ENCODE measurements at places on chromosomes 2 and 18.

- no peaks in the 10 kb centered on the region for H3K27me3 ChIP-seq
- H3K4me1 ChIP-seq: no peaks in the 10 kb centered on the region
Observed at GRCh38 chr2:34332813-34333212, 733.7 kb upstream of the FAM98A start.

- no peaks in the 10 kb centered on the region for H3K27me3 ChIP-seq
- H3K4me3 ChIP-seq: peak overlapping the region; percentile 25
- peaks cover 46% of the 10 kb centered on the region for H3K4me1 ChIP-seq
- H3K27ac ChIP-seq: peak overlapping the region; percentile 84
- DNase-seq: peak; percentile 87
- H3K36me3 ChIP-seq: no peaks in the 10 kb centered on the region
Observed at GRCh38 chr2:236086971-236087465, 81.2 kb downstream of the GBX2 start.

- no peaks in the 10 kb centered on the region for H3K36me3 ChIP-seq
- no peaks in the 10 kb centered on the region for H3K27me3 ChIP-seq
- no peaks in the 10 kb centered on the region for H3K4me1 ChIP-seq
- no peak for DNase-seq
- no peak overlapping the region for H3K27ac ChIP-seq
Observed at GRCh38 chr2:69535817-69536241, 98.6 kb upstream of the NFU1 start.

- no peaks in the 10 kb centered on the region for H3K4me1 ChIP-seq
- DNase-seq: no peak
- H3K4me3 ChIP-seq: no peak overlapping the region
- no peak overlapping the region for H3K27ac ChIP-seq
- H3K27me3 ChIP-seq: no peaks in the 10 kb centered on the region
Observed at GRCh38 chr2:74702001-74702715, 48.1 kb downstream of the SEMA4F start.

DNA sequence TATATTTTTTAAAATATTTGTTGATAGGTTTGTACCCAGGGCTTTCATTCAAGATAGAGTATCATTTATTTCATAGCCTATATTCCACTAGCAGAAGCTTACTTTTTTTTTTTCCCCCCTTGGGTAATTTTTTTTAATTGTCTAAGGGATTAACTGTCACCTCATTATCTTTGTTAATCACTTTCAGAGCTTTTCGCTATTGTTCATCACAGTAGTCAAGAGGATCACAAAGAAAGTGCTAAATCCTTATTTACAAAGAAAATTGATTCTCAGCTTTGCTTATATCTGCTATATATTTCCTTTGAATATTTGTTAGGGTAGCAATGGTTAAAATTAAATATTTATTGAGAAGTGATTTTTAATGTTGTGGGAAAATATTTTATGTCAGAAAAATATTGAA lies 59.0 kb downstream of the CAMKMT start:
- H3K27me3 ChIP-seq: no peaks in the 10 kb centered on the region
- peak; percentile 67 for DNase-seq
- H3K4me1 ChIP-seq: peaks cover 29% of the 10 kb centered on the region
- no peak overlapping the region for H3K4me3 ChIP-seq

- H3K4me1 ChIP-seq: no peaks in the 10 kb centered on the region
- no peak overlapping the region for H3K27ac ChIP-seq
- DNase-seq: no peak
- H3K4me3 ChIP-seq: no peak overlapping the region
- H3K27me3 ChIP-seq: no peaks in the 10 kb centered on the region
Observed at GRCh38 chr2:71103809-71104208, 26.2 kb downstream of the MCEE start.

DNA sequence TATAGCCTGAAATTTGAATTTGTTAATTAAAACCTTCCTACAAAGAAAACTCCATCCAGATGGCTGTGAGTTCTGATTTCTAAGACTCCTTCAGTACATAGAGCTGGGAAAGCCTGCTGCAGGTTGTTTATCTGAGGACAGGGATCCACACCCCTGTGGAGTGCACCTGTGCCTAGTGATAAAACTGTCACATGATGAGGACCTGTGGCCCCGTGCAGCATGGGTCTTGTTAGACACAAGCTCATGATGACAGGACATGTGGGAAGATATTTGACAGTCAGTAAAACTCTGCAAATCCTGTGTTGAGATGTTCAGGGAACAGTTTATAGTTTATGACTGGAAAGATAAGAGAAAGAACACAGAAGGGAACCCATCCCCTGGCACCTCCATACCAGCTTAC lies 133.2 kb upstream of the TMEM18 start:
- no peak for DNase-seq
- H3K4me3 ChIP-seq: no peak overlapping the region
- no peak overlapping the region for H3K27ac ChIP-seq

- no peaks in the 10 kb centered on the region for H3K4me1 ChIP-seq
- H3K36me3 ChIP-seq: no peaks in the 10 kb centered on the region
- no peak overlapping the region for H3K4me3 ChIP-seq
Observed at GRCh38 chr2:58035352-58035751, 11.3 kb upstream of the VRK2 start.

DNA sequence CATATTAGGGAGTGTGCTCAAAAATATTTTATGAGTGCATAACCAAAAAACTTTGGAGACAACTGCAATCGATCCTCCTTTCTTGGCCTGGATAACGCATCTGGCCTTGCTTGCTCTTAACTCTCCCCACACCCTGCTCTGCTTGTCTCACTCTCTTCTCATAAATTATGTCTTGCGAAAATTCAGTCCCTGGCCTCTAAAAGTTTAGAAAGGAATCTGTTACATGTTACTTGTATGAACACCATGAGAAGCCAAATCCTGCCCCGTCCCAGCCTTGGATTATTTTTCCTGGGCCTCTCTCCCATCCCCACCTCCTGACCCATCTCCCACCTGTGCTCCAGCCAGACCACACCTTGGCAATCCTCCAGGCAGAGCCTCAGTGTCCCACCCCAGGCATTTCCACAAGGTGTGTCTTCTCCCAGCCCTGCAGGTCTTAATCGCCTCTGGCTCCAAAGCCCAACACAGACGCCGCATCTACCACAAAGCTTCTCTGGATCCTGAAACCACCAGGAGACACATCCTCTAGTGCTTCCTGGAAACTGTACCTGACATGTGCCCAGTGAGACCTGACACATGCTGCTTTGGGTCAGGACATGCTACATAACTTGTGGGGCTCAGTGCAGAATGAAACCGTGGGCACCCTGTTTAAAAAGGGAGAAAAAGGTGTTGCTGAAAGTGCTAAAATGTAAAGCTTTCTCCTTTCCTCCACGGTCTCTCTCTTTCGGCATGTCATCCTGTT lies 99.6 kb upstream of the ST3GAL5 start:
- no peaks in the 10 kb centered on the region for H3K36me3 ChIP-seq
- DNase-seq: no peak
- no peaks in the 10 kb centered on the region for H3K27me3 ChIP-seq
- no peak overlapping the region for H3K27ac ChIP-seq
- H3K4me1 ChIP-seq: no peaks in the 10 kb centered on the region

DNA sequence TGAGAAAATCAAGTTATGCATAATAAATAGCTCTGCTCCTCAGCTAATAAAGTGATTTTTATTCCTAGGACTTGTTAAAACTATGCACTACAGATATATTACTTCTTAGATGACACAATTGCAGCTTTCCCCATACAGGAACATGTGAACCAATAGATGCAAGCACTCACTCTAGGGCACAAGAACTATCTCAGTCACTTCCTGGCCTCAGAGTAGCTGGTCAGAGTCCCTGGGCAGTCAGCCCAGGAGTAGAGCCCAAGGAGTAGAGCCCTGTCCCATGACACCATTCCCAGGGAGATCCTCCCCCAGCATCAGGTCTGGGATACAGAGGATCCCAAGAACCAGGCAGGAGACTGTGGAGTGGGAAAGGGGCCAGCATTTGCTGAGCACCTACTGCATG lies 2.7 kb downstream of the TNS1 start:
- no peak overlapping the region for H3K4me3 ChIP-seq
- no peak overlapping the region for H3K27ac ChIP-seq
- no peak for DNase-seq
- H3K36me3 ChIP-seq: no peaks in the 10 kb centered on the region

Data from neural progenitor cell (in vitro differentiated cells).